ENCODE measurements at places on chromosomes 4 and X. TPM values are rescaled to one million over a fixed set of nuclear protein-coding genes. Genes with fewer than 3 reads are reported as not detected.

CT45A2 gene
- not detected for polyA plus RNA-seq

GRCh38 chrX:143378851-143379250, 138.4 kb downstream of the SPANXN3 start:
- DNase-seq, result no peak

DNA sequence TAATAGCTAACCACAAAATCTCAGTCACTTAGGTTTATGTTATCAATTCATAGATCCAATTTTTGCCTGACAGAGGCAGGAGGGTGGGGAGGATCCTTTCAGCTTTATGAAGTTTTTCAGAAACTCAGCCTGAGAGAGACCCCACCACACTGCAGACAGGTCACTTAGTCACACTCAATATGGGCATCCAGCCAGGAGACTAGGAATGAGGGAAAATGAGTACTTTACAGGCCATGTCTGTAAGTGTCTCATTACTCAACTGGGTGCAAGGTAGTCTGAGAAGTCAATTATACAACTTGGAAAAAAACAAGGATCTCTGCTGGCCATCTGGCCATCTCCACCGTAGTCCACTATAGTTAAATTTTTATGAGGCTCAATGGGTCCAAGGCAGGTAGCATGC, 365.9 kb downstream of the INPP4B start:
- no peak for DNase-seq

DNA sequence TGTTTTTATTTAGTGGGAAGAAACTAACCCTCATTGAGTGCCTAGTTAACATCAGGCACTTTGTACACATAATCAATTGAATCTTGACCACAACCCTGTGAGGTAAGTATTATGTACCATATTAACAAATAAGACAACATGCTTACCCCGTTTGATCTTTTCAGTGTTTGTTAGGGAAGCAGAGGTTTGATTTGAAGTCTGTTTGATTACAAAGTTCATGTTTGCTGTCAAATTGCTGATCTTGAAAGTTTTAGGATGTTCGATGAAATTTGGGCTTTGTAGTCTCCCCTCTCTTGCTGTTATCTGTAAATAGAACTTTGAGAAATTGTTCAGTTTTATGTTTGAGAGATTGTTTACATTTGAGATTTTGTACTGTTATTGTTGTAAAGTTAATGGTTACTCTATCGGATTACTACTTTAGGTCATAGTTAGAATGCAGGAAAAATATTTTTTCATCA, 13.4 kb upstream of the ADH4 start:
- DNase-seq, result no peak

- no peak for DNase-seq
Observed at GRCh38 chrX:17377091-17377717, 2.2 kb downstream of the NHS start.

GRCh38 chr4:133151691-133152329, 2.7 kb downstream of the PCDH10 start:
- peak; percentile 27 for DNase-seq

- no peak for DNase-seq
Observed at GRCh38 chr4:26342328-26343037, 21.7 kb downstream of the RBPJ start.

GRCh38 chrX:46255046-46255445, 290.2 kb downstream of the ZNF674 start:
- no peak for DNase-seq

DNA sequence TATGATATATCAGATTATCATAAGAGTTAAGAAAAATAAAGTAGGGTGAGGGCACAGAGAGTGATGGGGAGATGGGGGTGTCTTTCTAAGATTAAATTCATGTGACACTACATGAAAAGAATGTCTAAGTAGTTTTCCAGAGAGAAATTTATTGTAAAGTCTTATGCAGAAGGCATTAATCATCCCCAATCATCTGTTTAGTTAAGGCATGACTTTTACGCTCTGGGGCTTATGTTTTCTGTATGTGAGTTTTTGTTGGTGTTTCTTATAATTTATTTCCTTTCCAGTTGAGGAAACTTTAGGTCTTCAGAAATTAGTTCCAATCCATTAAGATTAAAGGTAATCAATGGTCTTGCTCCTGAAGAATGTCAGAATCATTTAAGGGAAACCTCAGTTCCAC, 383.0 kb upstream of the GALNT7 start:
- DNase-seq, result no peak

DNA sequence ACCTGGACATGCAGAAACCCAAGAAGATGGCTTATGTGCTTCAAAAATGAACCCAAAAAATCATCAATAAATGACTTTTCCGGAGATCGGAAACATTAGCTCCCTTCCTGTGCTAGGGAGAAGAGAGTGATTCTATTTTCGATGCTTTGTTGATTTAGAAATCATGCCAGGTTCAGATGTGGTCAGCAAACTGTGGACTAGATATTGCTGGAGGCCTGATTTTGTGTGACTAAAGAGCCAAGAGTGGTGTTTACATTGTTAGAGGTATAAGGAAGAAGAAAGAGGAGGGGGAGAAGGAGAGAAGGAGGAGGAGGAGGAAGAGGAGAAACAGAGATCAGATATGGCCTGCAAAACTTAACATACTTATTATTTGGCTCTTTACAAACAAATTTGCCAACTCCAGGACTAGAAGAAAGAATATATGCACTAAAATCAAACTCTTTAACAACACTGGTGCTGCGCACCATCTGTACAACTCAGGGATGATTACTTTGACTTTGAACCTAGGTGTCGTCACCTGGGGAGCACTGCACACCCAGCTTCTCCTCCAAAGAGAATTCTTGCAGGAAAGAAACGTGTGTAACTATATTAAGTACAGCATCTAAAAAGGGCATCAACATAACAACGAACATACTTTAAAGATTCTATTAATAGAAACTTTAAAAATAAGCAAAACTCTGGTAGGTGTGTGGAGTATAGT, 664.9 kb upstream of the LCORL start:
- DNase-seq, result no peak

DNA sequence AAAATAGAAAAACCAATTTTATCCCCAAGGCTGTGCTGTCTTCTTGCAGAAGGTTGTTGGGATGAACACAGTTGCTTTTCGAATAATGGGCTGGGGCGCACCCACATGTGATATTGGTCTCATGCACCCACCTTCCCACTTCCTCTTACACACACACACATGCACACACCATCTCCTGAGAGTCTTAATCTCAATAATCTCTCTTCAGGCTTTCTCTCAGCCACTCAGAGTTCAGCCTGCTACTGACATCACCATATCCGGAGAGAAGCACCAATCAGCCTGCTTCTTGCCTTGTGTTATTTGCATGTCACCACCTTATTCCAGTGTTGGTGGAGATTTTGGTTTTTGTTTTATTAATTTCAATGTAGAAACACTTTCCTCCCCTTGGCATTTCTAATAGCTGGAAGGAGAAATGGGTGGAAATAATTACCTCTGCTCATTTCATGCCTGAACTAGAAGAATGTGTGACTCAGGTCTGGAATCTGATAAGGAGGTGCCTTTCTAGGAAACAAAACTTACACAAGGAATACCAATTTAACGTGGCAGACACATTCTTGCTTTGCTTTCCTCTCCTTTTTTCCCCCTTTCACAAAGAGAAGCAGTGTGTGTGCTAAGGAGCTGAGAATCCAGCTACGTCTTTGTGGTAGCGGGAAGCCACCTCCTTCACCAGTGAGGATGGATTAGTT, 400.2 kb downstream of the MID1IP1 start:
- no peak for DNase-seq

DNA sequence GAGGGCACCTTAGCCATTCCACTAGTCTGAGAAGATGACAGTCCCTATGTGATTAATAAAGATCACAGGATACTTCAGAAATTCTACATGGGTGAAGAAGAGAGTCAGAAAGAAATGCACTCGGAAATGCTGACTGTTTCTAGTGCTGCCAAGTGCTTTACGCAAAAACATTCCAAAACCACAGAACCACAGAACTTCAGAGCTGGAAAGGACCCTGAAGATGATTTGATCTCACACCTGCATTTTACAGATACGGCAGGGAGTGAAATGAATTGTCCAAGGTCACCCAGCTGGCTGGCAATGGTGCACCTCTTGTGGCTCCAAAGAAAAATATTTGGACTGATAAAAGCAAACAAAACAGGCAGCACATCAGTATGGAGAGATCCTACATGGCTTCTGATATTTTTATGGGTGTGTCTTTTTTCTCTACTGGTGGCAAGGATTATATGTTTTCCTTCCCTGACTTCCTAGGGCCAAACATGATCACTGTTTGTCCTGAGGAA, 115.9 kb downstream of the MAML3 start:
- DNase-seq, result no peak

TSPAN7 gene
- 37.9 TPM for polyA plus RNA-seq

NEXMIF gene
- 3.1 TPM for polyA plus RNA-seq

DNA sequence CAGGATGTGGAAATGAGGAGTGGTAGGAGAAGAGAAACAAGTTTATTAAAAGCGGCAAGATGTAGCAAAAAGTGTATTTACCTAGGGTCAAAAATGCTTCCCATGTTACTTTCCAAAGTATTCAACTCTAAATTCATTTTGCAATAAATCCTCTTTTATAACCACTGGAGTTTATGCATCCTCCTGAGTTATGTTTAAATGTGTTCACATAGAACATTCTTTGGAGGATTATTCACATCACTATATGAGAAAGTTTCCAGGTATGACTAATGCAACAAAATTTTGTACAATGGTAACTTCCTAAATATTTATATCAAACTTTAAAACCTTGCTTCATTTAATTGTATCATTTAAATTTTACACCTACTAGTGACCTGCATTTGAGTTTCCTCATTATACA, 870.6 kb upstream of the SLIT2 start:
- no peak for DNase-seq

F9 gene
- not detected for polyA plus RNA-seq

DNA sequence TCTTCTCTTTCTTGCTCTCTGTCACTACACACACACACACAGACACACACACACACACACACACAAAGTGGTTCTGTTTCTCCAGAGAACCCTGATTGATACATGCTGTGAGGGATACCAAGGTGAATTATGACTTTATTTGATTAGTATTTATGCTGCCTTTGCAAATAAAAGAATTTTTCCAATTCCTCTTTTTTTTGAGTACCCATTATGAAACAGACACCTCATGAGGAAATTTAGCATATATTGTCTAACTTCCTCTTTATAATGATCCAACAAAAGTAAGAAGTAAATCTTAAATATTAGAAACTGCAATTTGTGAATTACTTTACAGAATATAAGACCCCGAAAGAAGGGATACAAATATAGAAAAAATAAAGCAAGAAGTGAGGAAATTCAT, 14.3 kb upstream of the RAB28 start:
- no peak for DNase-seq
